ENCODE measurements at places on chromosomes 16 and 17.
A peak's percentile ranks its signal among the peaks of the same experiment; 100 is the strongest.

DNA sequence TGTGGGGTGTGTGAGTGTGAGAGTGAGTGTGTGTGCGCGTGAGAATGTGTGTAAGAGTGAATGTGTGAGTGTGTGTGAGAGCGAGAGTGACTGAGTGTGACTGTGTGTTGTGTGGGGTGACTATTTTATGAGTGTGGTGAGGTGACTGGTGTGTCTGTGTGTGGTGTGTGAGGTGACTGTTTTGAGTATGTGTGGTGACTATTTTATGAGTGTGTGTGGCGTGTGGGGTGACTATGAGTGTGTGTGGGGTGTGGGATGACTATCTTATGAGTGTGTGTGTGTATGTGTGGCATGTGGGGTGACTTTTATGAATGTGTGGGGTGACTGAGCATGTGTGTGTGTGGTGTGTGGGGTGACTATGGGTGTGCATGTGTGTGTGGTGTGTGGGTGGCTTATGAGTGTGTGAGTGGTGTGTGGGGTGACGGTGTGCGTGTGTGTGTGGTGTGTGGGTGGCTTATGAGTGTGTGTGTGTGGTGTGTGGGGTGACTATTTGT lies 152.9 kb upstream of the PLCG2 start:
- no peak overlapping the region for H3K4me3 ChIP-seq
- no peak overlapping the region for H3K27ac ChIP-seq
- H3K36me3 ChIP-seq: peaks cover 1% of the 10 kb centered on the region
- H3K4me1 ChIP-seq: peaks cover 12% of the 10 kb centered on the region

DNA sequence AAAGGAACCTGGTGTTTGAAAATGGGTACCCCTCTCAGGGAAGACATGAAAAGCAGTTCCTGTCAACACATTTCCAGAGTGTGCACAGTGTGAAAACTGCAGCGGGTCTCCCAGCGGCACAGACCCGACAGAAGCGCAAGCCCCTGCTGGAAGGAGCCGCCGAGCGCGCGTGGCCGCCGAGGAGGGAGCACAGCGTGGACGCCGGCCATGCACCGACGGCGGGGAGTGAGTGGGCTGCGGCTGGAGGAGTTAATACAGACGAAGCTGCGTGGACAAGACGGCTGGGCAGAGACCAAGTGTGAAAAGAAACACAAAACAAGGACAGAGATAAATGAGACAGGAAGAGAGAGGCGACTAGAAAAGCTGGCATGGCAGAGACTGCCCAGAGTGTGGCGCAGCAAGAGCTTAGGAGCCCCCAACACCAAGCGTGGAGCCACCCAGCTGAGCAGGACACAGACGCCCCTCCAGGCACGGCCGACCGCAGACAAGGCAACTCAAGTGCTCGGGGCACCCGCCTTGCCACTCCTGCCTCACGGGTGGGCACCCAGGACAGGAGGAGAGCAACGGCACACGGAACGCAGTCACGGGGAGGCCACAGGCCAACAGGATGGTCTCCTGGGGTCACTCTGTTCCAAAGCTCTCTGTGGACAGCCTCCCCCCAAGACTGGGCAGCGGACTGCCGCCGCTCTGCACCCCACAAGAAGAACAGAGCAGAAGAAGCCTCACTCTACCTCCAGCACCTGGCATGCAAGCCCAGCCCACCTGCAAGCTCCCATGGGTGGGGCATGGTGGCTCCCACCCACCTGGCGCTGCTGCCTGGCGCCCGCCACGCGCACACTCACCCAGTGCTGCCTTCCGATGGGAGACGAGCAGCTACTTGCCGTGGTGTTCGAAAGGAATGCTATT lies 16.5 kb downstream of the SLC16A3 start:
- no peak overlapping the region for H3K4me3 ChIP-seq
- no peaks in the 10 kb centered on the region for H3K4me1 ChIP-seq

DNA sequence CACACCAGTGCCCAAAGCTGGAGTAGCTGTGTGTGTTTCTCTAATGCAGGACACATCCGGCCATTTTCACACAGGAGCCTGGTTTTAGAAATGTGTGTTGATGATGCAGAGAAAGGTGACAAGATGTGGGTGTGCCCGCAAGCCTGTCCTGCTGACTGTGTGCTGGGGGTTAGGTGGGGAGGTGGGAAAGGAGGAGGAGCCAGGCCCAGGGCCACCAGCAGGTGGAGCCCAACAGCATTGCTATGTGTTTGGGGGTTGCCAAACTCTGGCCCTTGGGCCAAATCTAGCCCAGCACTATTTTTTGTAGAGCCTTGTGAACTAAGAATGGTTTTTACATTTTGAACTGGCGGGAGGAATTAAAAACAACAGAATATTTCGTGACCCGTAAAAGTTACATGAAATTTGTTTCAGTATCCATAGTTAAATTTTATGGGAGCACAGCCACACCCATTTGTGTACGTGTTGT lies 61.7 kb upstream of the LGALS9 start:
- H3K4me1 ChIP-seq: peaks cover 11% of the 10 kb centered on the region
- DNase-seq: no peak
- H3K27me3 ChIP-seq: no peaks in the 10 kb centered on the region
- no peak overlapping the region for H3K27ac ChIP-seq

GRCh38 chr17:603406-604114 lies 111.1 kb downstream of the VPS53 start:
- H3K4me1 ChIP-seq: no peaks in the 10 kb centered on the region
- H3K36me3 ChIP-seq: peaks cover 18% of the 10 kb centered on the region
- no peak overlapping the region for H3K4me3 ChIP-seq
- H3K27me3 ChIP-seq: no peaks in the 10 kb centered on the region

- peak overlapping the region; percentile 87 for H3K27ac ChIP-seq
- DNase-seq: peak; percentile 68
- peaks cover 10% of the 10 kb centered on the region for H3K36me3 ChIP-seq
- H3K27me3 ChIP-seq: peaks cover 26% of the 10 kb centered on the region
- H3K4me3 ChIP-seq: peak overlapping the region; percentile 89
- H3K4me1 ChIP-seq: peaks cover 39% of the 10 kb centered on the region
Measured at GRCh38 chr17:72118335-72119076, 2.3 kb upstream of the SOX9 start.
